Progenitor cell of endocrine pancreas (in vitro differentiated cells): ENCODE measurements at places on chromosomes 3 and 15.
A peak's percentile ranks its signal among the peaks of the same experiment; 100 is the strongest.

- DNase-seq = peak; percentile 35
These were observed 402.1 kb downstream of the CADM2 start for GRCh38 chr3:85360742-85361387.

GRCh38 chr15:63608989-63609388, 11.8 kb downstream of the FBXL22 start:
- no peak for DNase-seq

DNA sequence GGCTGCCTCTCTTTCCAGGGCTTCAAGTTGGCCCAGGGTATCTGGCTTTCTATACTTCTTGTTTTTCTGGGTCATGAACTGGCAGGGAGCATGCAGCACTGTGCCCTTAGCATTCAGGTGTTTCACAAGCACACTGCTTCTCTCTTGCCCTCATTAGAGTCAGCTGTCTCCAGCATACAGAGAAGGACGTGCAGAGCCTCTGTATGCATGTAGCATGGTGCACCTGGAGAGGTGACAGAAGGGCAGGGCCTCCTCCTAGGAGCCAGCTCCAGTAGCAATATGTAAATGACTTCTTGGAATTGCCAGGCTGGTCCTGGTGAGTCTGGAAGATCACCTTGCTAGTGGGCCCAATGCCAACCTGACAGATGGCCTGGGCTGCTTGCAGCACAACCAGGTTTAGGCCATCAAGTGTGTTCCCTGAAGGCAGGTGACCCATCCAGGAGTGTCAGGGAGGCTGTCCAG, 44.8 kb upstream of the ATP2C1 start:
- no peak for DNase-seq

GRCh38 chr3:152296971-152297370, 28.2 kb downstream of the MBNL1 start:
- DNase-seq = no peak

DNA sequence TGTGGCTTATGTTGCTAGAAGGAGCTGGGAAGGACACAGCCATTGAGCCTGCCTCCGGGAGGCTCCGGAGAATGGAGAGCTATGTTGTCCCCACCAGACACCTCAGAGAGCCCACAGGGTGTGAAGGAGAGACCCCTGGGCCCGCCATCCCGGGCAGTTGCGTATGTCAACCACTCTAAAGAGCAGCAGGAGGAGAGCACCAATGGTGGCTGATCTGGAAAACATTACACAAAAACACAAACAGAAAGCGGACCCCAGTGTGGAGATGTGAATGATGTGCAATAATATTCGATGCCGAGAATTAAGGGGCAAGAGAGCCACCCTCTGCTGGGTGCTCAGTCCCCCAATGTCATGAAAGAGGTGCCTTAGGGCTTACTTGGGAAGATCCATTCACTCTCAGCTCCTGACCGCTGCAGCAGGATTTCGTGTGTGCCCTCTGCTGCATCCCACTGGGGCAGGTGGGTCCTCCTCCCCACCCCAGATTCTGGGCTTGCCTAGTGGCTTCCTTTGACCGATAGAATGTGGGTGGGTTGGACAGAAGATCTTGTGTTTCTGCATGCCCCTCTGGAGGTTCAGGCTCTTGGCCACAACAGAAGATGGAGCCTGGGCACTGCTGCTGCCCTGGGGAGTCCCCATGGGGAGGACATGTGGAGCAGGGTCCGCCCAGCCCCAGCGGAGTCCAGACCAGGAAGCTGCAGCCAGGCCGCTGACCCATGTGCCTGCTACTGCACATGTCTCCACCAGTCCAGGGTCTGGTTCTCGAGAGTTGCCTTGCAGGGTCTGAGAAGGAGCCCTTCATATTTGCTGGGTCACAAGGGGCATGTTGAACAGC, 245.3 kb downstream of the OCA2 start:
- DNase-seq = no peak
